NCI-H1048 (cell line): ENCODE measurements at places on chromosomes 12 and 14.

DNA sequence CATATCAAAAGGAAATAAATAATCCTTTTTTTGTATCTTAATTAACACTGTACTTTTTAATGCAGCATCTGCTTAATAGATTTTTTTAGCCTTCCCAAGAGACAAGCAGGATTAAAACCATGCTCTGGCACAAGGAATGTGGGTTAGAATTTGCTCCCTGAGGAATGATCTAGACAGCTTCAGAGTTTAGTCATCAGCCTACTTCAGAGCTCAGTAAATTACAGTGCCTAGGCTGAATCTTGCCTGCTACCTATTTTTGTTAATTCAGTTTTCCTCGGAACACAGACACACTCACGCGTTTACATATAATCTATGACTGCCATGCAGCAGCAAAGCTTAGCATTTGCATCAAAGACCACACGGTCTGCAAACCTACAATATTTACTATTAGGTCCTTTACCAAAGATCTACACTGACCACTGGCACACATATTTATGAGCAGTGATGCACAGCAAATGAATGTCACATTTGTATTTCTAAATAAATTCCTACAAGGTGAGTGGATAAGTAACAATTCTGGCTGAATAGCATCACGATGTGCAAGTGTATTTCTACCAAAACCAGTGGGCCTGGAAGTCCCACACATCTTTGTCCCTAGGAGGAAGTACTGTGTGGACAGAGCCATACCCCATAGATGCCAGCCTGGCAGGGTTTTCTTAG lies 309.8 kb upstream of the TMEM132C start:
- DNase-seq: no peak

- DNase-seq: no peak
Observed at GRCh38 chr12:12954878-12955625, 3.1 kb upstream of the GPRC5D start.

GRCh38 chr14:70894868-70895267 lies 12.4 kb upstream of the PCNX1 start:
- no peak for DNase-seq

GRCh38 chr12:131357185-131357747 lies 353.6 kb upstream of the SFSWAP start:
- no peak for DNase-seq

DNA sequence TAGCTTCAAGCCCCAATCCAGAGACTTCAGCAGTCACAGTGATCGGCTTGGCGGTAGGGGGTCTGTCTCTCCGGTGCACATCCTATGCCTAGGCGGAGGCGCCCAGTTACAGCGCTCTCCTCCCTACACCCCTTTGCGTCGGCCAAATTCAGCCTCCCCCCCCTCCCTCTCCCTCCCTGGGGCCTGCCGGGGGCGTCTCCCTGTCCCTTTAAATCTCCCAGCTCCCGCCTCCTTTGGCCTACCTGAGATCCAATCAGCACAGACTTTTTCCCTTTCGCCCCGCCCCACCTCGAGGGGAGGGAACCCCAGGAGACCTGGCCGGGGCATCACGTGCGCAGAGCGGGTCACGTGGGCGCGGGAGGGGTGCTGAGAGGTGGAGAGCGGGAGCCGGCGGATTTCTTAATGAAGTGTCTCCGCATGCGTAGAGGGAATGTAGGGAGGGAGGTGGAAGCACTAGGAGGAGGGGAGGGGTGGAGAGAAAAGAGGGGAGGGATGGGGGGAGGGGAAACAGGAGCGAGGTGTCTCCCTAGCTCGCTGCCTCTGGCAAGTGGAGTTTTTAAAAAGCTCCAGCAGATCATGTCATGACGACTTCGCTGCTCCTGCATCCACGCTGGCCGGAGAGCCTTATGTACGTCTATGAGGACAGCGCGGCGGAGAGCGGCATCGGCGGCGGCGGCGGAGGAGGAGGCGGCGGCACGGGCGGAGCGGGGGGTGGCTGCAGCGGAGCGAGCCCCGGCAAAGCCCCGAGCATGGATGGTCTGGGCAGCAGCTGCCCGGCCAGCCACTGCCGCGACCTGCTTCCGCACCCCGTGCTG lies at the start of gene HOXC13:
Gene HOXC13 (plus strand): TSS at position 506 of the 815 bp plus-strand sequence. CDS start 76 bp downstream, at position 582.
- DNase-seq: peak; percentile 99

GRCh38 chr12:30970559-30971197 lies 44.1 kb downstream of the TSPAN11 start:
- no peak for DNase-seq

- no peak for DNase-seq
Observed at GRCh38 chr14:102421411-102422057, 58.8 kb downstream of the TECPR2 start.

GRCh38 chr12:109268896-109269295 lies 40.2 kb downstream of the FOXN4 start:
- no peak for DNase-seq

- DNase-seq: no peak
Observed at GRCh38 chr14:70714055-70714550, 72.4 kb downstream of the TTC9 start.

DNA sequence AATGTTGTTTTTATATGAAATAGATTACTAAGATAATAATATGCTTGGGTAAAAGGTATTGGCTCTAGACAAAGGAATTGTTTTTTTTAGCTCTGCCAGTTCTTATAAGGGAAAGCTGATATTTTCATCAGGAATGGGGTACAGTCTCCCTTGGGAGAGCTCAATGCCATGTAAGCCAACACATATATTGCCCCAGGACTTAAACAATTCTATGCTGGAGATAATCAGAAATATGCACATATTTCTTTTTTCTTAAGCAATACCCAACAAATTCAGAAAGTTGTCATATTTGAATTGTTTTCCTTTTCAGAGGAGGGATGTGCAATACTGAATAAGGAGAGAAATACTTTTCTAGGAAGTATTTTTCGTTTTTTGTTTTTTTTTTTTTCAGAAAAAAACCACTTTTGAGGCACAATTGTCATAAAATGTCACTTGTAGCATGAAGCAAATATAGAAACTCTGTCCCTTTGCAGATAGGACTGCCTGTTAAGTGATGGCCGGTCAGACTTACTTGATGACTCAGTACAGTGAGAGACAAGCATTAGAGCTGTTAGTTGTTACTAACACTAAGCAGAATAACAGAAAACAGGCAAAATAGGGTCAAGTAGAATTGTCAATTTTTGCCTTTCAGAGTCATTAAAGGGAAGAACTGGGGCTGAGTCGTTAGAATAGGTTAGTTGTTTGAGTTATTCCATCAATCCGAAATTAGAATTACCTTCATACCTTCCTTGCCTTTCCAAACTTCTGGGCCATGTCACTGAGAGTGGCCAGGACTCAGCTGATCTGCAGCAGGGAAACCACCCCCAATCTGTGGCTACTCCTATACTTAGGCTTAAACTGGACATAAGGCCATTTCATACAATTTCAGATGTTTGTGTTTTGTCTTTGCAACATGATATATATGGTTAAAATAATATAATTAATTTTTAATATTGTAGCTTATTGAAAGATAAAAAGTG lies 168.1 kb downstream of the SLC38A4 start:
- DNase-seq: no peak

DNA sequence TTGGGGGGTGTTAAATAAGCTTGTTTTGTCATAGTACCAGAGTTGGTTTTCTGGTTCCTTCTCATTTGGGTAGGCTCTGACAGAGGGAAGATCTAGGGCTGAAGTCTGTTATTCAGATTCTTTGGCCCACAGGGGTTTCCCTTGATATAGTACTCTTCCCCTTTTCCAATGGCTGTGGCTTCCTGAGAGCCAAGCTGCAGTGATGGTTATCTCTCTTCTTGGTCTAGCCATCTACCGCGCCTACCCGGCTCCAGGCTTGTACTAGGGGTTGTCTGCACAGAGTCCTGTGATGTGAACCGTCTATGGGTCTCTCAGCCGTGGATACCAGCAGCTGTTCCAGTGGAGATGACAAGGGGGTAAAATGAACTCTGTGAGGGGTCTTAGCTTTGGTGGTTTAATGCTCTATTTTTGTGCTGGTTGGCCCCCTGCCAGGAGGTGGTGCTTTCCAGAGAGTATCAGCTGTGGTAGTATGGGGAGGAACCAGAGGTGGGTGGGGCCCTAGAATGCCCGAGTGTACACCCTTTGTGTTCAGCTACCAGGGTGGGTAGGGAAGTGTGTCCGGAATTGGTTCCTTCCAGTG lies 209.7 kb downstream of the GPHN start:
- DNase-seq: no peak

DNA sequence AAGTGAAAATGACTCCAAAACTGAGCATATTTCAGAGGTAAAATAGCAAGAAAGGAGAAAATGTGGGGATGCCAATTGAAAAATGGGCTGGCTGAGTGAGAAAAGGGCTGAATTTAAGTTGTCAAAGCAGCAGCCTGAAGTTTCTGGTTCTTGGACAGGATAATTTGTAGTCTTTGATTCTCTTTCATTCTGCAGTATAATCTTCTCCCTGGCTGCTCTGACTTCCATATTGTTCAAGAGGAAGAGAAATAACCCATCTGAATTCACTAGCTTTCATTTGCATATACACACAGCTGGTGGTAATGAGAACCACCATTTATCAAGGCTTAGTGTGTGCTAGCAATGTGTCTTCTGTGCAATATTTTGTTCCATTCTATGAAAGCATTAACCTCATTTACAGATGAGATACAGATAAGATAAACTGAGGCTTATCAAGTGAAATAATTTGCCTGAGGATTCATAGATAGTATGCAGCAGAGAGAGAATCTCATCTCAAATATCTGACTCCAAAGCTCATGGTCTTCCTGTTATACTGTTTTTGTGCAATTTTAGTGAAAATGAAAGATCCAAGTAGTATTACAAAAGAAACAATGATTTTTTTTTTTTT lies 184.2 kb downstream of the TMTC2 start:
- no peak for DNase-seq

DNA sequence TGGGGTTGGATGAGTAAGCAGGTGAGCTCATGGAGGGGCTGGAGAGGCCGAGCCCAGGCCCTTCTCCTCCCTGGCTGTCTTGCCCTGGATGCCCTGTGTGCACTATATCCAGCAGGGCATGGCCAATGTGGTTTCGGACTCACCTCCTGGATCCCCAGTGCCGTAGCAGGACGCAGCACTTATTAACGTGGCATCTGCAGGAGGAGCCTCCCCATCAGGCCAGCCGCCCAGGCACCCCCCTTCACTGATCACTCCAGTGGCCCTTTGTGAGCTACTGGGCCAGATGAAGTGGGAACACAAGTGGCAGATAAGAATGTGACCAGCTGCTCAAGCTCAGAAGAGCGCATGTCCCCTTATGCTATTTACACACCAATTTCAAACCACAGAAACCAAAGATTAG lies 43.1 kb upstream of the DICER1 start:
- no peak for DNase-seq

DNA sequence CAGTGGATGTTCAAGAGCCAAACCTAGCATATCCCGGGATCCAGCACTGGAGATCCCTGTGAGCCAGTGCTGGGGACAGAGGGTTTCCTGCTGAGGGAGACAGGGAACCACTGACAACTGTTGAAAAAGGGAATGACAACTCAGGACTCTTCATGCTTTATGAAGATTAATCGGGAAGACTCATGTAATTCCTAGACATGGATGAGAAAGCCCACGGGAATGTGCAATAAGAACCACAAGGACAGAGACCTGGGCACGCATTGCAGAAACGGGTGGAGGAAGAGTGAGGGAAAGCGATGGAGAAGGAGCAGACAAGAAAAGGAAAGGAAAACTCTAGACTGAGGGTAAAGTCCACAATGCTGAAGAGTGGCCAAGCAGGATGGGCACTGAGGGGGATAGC lies 296.0 kb downstream of the PCNX1 start:
- DNase-seq: no peak

DNA sequence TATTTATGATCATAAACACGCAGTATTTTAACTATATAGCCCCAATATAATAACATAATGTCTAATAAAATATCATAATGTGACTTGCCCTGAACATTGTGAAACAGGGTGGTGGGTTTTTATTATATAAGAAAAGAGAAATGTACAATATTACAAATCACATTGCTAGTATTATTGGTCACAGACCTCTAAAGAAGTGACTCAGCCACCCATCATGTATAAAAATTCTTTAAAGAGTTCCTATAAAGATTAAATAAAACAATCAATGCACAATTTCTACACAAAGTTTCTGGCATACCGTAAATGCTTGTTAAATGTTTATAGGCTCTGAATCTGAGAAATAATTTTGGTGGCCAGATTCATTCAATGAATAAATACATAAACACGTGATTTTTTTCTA lies 28.9 kb downstream of the ABCC9 start:
- DNase-seq: no peak

GRCh38 chr14:22003461-22003860 lies 329.8 kb upstream of the OR4E1 start:
- no peak for DNase-seq

DNA sequence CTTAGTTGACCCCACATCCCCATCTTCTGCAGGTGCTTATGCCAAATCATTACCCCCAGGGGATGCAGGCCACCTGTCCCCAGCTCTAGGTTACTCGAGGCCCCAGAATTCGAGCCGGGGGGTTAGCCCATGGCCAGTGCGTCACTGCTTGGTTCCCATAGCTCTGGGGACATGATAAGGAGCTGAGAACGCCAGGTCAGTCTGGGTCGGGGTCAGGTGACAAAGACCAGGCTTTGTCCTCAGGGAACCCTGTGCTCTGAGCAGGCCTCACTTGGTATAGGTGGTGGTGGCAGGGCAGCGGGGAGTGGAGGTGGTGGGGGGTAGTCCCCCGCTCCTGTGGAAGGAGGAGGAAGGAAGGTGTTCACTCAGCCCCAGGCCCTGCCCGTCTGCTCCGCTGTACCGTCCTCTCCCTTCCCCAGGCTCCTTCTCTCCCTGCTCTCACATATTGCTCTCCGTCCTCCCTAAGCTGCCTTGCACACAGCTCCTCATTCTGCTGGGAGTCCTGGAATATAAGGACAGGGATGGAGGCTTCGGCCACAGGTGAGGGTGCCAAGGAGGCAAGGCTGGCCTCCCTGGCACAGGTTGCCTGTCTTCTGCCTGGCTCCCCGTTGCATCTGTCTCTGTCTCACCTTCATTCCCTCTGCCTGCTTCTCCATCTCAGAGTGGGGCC lies 2.0 kb upstream of the MYH6 start:
- DNase-seq: no peak

DNA sequence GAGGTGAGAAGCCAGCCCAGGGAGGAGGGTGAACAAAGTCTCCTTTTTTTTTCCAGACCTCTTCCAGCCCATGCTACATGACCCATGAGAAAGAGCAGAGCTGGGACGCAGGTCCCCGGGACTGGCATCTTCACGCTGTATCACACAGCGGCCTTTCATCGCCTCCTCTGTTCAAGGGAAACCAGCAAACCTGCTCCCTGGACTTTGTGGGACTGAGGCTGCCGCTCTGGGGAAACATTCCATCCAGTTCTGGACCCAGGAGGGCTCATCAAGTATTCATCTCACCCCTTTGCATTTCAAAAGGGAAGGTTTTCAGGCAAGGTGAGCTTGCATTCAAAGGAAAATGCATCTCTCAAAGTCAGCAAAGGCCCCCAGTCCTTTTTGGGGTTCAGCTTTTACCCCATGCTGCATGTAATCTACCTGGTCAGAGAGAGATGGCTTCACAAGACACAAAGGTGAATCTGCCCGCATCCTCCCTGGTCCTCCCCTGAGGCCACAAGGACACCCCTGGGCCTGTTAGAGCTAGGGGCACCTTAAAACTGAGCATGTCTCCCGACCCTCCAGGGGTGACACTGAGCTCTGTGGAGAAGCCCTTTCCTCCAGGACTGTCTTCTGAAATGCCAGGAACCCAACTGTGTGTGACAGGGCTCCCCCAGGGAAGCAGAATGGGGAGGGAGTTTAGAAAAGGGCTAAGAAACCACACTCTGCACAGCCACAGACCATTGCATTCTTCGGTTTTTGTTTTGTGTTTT lies 21.2 kb upstream of the MEG3 start:
- DNase-seq: no peak
